ENCODE measurements at places on chromosomes 16 and 17. TPM values are rescaled to one million over a fixed set of nuclear protein-coding genes. Genes with fewer than 3 reads are reported as not detected.

RAB26 gene
- 3.7 TPM for polyA plus RNA-seq

DNA sequence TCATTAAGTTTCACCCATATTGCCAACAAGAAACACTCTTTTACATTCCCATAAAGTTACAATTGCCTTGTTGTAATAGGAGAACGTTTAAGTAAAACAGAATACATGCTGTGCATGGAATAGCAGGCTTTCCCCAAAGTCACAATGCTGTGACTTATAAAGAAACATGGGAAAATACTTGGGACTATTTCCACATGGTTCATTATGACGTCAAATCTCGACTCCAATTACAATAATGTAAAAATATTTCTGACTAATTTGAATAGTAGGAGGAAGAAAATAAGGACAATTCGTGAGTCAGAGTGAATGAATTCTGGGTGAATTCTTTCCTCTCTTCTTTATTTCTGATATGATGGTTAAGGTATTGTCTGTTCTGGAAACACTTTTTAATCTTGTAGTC, 52.8 kb downstream of the CDH11 start:
- no peak for DNase-seq

PIRT gene
- not detected for polyA plus RNA-seq

DNA sequence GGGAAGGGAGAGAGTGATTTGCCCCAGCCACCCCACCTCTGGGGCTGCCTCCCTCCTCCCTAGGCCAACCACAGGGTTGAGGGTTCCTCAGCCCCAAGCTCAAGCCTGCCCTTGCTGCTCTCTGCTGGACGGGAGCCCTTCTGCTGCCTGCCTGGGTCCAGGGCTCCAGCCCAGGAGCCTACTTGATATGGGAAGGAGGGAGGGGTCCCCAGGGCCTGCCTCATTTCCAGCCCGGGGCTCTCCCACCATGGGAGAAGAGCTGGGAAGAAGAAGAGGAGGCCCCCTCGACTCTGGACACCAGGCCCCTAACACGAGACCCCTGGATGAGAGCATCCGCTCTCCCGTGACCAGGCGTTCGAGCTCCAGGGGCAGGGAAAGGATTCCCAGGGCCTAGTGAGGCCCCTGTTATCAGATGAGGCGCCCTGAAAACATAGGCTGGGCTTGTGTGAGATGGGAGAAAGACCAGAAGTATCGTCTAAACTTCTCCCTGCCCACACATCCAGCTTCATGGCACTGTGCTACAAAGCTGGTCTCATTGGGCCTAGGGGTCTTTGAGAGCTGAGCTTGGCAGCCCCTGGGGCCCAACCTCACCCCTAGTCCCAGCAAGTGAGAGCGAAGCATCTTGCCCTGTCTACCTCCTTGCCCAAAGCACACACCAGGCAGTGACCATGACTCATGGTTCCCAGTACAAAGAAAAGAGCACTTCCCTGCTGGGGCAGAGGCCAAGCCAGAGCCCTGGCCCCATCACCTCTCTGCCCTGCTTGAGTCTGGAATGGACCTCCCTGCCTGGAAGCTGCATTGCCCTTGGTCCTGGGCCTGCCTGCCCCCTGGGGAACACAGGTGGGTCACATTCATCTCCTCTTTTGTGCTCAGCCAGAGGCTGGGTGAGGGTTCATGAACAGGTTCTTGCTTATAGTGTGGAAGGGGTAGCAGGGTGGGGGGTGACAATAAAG, 987 bp downstream of the SLC16A5 start:
- DNase-seq, result peak; percentile 57

GRCh38 chr16:86338403-86339115, 171.8 kb upstream of the FOXF1 start:
- no peak for DNase-seq

DNA sequence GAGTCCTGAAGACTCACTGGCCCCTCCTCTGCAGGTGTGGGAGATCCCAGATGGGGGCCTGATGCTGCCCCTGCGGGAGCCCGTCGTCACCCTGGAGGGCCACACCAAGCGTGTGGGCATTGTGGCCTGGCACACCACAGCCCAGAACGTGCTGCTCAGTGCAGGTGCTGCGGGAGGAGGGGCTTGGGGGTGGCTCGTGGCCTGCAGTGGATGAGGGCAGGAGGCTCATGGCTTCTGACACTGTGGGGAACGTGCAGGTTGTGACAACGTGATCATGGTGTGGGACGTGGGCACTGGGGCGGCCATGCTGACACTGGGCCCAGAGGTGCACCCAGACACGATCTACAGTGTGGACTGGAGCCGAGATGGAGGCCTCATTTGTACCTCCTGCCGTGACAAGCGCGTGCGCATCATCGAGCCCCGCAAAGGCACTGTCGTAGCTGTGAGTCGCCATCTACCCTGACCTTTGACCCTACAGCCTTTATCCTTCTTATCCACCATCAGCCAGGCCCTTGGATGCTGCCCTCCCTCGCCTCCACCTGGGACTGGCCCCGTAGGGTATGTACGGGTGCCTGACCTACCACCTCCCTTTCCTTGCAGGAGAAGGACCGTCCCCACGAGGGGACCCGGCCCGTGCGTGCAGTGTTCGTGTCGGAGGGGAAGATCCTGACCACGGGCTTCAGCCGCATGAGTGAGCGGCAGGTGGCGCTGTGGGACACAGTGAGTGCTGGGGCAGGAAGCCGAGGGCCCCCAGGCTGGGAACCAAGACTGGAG, 3.6 kb downstream of the CORO1A start:
- peak; percentile 41 for DNase-seq

HEATR9 gene
- polyA plus RNA-seq, result not detected

KRTAP9-1 gene
- not detected for polyA plus RNA-seq

SDR42E1 gene
- polyA plus RNA-seq, result 0.01 TPM

GRCh38 chr17:78338486-78339259, 21.2 kb downstream of the SOCS3 start:
- DNase-seq, result no peak

ZNF19 gene
- 3.2 TPM for polyA plus RNA-seq

C16orf95 gene
- polyA plus RNA-seq, result 2.0 TPM

DNA sequence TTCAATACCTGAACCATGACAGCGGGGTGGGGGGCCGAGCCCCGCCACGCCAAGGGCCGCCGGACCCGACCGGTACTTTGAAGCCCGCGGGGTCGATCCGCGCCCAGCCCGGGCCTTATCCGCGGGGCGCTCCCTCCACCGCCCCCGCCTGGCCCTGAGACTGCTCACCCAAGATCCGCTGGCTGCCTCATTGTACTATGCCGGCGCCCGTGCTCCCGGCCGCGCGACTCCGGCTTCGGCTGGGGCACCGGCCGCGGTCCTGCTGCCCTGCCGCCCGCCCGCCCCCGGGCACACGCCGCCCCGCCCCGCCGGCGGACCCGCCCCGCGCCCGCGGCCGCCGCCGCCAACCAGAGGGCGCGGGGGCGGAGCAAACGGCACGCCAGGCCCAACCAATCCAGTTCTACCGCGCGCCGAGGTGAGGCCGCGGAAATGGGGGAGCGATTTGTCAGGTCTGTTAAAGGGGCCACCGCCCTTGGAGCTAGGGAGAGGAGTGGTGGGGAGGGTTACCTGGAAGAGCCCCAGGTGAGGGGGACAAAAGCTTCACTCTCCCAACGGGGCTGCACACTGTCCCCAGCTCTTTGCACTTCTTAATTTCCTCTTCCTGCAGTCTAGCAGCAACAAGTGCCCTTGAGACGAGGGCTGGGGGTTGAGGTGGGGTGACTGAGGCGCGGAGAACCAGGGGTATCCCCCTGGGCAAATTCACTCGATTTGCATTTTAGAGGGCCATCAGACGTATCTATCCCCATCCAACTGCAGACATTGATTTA, at the start of gene TEX2:
Gene TEX2 (minus strand): TSS at position 261 of the 767 bp plus-strand sequence. CDS start 49,043 bp downstream, outside the sequence.
- DNase-seq, result peak; percentile 83

DNA sequence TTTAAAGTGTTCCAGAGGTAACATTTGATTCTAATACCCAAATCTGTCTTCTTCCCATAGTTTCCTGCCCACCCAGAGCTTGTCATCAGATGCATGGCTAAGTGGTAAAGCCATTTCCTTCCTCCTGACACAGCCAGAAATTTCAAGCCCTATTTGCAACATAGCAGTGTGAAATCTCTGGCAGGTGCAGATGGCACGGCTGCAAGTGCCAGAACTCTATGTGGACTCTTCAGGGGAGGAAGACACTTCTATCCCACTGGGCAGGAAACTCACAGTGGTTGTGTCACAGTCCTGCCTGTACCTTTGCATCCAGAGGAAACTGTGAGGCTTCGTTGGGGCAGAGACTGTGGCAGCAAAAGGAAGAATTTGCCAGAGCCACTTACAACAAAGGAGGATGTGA, 13.2 kb downstream of the DYNLRB2 start:
- DNase-seq, result no peak

DNA sequence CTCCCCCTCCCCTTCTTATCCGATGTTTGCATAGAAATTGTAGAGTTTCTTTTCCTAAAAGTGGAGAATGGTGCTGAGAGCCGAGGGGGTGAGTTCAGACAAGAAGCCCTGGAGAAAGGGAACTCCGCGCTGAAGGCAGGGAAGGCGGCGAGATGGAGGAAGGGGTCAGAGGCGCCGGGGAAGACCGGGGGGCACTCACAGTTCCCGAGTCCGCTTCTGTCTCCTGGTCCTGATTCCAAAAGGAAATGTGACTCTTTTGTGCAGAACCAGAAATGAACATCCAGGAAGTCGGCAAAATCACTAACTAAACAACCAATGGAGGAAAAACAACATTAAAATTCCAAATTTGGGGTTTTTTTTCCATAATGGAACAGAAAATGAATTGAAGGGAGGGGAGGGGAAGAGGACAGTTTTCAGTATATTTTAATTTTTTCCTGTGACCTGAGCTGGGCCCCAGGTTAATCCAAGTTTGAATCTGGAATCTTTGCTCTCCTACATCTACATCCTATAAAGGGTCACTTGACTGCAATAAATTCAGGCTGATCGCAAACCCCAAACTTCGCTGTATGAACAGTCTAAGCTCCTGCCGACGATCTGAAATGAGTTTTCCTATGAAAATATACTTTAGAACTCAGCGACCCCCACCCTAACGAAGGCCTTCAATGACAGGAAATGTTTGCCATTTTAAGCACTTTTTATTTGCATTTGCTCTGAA, 252.3 kb downstream of the C16orf95 start:
- no peak for DNase-seq

DNA sequence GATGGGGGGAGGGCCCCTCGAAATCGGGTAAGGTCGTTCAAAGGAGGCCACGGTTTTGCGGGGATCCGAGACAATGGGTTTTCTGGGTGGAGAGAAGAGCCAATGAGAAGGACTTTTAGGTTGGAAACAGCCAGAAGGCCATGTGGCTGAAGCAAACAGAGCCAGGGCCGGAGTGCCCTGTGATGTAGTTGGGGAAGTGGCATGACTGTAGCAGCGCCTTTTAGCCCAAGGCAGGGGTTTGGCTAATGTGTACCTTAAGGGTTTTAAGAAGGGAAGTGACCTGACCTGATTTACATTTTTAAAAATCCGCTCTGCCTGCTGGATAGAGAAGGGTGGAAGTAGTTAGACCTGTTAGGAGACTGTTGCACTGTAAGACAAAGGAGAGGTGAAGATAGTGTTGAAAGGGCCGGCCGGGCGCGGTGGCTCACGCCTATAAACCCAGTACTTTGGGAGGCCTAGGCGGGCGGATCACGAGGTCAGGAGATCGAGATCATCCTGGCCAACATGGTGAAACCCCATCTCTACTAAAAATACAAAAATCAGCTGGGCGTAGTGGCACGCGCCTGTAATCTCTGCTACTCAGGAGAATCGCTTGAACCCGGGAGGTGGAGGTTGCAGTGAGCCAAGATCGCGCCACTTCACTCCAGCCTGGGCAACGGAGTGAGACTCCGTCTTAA, 1.0 kb downstream of the LYRM1 start:
- DNase-seq, result peak; percentile 55

DNA sequence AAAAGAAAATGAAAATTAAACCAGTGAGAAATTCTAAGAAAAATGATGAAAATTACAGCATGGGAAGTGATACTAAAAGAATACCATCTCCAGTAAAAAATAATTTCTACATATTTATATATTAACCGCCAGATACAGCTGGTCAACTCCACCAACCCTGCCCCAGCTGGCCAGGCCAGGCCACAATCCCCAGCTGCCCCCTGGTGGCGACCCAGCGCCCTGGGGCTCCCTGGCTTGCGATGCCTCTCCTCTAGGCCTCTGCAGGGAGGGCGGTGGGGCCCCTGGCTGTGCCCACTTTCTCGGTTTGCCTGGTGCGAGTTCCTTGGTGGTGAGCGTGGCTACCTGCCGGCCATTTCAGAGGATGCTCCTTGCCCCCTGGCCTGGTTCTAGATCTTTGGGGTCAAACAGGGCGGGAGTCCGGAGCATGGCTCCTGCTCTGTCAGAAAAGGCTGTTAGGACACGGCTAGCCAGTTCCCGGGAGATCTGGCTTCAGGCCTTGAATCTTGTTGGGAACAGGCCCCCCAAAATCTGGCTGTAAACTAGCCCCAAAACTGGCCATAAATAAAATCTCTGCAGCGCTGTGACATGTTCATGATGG, 14.5 kb downstream of the GLIS2 start:
- peak; percentile 51 for DNase-seq

DNA sequence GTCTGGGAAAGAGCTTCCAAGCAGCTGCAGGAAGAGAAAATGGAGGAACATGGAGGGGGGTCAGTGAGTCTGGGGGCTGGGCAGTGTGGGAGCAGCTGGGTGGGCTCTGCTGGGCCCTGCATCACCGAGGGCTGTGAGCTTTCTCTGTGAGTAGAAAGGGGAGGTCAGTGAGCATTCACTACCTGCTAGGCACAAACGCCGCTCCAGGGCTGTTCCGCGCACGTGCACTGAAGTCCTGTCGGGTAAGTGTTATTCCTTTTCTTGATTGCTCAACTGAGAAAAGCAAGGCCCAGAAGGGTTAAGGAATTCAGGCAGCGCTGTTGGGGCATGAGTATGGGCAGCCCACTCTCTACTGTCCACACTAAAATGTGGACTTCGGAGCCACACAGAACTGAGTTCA, 4.7 kb downstream of the CACNG5 start:
- DNase-seq, result no peak

Data from HepG2 (cell line).